ENCODE measurements at places on chromosomes 4 and X.

- DNase-seq, result no peak
Observed at GRCh38 chr4:138707746-138708677, 307.6 kb upstream of the NOCT start.

DNA sequence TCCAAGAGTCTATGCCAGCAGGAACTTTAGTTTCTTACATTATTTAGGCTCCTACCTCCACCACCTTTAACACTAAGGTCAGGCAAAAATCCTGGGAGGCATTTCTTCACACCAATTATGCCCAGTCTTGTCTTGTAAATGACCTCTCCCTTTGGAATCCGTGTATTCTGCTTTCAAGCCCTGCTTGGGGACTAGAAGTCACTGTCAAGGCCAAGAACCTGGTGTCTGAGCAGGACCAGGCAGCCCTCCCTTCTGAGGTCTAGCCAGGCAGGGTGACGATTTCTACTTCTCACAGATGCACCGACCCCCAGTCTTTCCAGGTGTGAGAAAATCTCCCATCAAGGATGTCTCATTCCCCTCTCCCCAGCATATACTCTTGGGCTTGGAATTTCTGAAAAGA lies 82.7 kb upstream of the C1QTNF7 start:
- no peak for DNase-seq

- no peak for DNase-seq
Observed at GRCh38 chrX:51760657-51761056, 17.4 kb downstream of the GSPT2 start.

- peak; percentile 72 for DNase-seq
Observed at GRCh38 chr4:85607624-85608023, 132.7 kb downstream of the ARHGAP24 start.

GRCh38 chr4:75235359-75235951 lies 278.7 kb downstream of the RCHY1 start:
- no peak for DNase-seq

DNA sequence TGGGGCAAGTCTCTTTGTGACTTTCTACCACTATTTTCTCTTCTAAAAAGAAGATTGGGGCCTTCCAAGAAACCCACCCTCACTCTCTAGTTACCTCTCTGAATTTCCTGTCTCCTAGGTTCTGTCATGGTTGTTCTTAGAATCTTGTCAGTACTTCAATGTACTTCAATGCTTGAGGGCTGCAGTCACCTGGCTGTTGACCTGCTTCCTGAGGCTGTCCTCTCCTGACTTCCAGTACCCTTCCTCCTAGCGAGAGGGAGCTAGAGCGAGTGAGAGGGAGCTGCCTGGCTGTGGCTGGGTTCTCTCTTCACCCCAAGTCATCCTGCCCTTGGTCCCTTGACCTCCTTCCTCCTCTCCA lies 17.7 kb downstream of the CD99L2 start:
- no peak for DNase-seq
